ENCODE measurements at places on chromosomes 5 and 9. TPM values are rescaled to one million over a fixed set of nuclear protein-coding genes. Genes with fewer than 3 reads are reported as not detected.

The C8G gene
- not detected for total RNA-seq

DNA sequence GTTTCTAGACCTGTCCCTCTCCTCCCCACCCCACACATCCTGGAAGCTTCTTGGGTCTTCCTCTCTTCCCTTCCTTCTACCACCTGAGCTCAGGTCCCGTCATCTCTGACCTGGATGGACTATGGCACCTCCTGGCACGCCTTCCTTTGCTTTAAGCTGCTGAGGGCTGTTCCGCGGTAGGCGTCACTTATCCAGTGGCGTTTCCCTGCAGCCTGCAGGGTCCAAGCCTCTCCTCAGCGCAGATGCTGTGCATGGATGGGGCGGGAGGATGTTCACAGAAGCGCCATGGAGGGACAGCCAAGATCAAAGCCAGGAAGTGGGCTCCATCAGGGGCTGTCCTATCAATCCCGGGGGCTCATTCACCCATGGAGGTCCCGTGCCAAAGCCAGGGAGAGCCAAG is 23.8 kb upstream of the CNOT6 start:
- DNase-seq = no peak

GRCh38 chr5:101728933-101729332 is 567.2 kb downstream of the SLCO4C1 start:
- no peak for DNase-seq

DNA sequence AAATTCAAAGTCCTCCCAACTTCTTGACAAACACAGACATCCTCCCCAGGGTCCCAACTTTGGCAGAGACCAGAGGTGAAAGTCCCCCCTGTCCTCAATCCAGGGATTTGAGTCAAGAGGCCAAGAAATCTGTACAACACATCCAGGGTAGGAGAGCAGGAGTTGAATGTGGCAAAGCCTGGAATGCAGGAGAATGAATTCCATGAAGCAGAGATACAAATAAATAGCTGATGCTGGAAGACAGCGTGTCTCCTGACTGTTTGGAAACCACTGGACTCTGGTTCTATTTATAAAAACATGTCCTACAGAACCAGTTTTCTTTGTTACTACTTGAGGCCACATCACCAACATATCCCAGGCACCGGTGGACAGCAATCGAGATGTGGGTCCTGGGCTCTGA is 43.7 kb upstream of the SLIT3 start:
- DNase-seq = no peak

The RASGRF2 gene
- total RNA-seq = 63.8 TPM

GRCh38 chr5:136143312-136143711 is 10.7 kb downstream of the SMAD5 start:
- no peak for DNase-seq

- DNase-seq = no peak
Measured at GRCh38 chr9:34987160-34987901, 2.2 kb upstream of the DNAJB5 start.

DNA sequence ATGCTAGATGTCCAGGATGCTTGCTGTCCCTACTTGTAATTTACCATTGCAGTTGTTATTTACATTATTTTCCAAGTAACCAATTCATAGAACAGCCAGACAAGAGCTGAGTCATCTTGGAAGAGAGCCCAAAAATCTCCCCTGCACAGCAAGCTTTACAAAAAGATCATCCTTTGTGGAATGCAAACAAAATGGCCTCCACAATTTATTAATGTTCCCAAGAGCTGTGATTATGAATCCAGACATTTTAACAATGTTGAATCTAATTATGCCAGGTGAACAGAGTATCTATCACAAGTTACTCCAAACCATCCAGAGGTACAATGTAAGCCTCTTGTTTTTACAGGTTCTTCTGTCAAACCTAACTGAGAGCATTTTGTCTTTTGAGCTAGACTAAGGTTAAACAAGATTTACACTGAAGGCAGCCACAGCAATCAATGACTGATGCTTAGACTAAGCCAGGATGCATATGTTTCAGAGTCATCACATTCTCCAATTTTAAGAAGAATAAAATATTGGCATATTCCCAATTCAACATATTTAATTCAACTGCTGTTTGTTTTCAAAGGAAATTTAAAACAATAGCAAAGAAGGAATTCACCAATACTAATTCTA is 95.3 kb upstream of the SLC12A2 start:
- no peak for DNase-seq

DNA sequence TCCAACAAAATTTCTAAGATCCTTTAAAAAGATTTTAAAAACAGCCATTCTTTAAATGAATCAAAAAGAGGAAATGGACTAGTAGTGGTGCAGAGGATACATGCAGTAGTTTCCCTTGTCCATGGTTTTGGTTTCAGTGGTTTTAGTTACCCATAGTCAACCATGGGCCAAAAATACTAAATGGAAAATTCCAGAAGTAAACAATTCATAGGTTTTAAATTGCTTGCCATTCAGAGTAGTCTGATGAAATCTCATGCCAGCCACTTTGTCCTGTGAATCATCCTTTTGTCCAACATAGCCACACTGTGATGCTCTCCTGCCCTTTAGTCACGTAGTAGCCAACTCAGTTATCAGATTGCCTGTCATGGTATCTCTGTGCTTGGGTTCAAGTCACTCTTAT is 286.1 kb downstream of the ANXA1 start:
- DNase-seq = no peak

DNA sequence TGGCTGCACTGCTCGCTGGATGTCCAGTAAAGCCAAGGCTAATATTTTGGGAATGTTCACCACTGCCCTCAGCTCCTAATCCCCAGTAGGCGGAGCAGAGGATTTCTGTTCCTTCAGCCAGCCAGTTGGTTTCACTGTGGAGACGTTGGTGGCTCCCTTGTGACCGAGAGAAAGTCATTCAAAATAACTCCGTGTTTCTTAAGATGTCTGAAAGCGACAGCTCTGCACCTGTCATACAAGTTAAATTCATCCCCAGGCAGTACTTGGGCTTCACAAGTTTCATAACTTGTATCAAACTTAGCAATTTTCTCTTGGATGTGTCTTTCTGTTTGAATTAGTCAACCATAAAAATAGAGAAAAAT is 382 bp upstream of the CDKN2B start:
- DNase-seq = no peak

The PCDHA9 gene
- total RNA-seq = 0.45 TPM

GRCh38 chr5:64514612-64515011 is 8.8 kb downstream of the RGS7BP start:
- DNase-seq = no peak

The C9 gene
- total RNA-seq = not detected

GRCh38 chr9:85225180-85225579 is 516.6 kb downstream of the AGTPBP1 start:
- DNase-seq = no peak

The ZCCHC10 gene
- total RNA-seq = 15.0 TPM

- DNase-seq = no peak
Measured at GRCh38 chr9:27337833-27338526, 41.0 kb upstream of the EQTN start.

- no peak for DNase-seq
Measured at GRCh38 chr5:142421228-142421617, 96.4 kb upstream of the SPRY4 start.

- DNase-seq = no peak
Measured at GRCh38 chr9:81819155-81819554, 109.1 kb upstream of the SPATA31D4 start.

DNA sequence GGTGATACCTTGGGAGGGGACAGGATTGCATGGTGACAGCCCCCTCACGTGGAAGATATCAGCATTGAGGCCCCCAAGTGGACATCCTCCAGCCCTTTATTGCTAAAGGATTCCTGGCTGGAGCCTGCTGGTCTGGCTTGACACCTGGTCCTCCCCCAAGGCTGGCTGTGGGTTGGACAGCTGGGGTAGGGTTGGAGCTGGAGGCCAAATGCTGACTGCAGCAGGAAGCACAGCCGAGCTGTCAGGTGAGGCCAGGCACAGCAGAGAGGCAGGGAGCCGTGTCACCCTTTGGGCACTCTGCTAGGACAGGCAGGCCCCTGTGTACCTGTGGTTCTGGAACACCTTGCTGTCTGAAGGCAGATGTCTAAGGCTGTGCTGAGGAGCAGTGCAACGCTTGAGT is 2.2 kb downstream of the CACFD1 start:
- DNase-seq = no peak

The TMEM174 gene
- total RNA-seq = not detected

The GDA gene
- 2.4 TPM for total RNA-seq

DNA sequence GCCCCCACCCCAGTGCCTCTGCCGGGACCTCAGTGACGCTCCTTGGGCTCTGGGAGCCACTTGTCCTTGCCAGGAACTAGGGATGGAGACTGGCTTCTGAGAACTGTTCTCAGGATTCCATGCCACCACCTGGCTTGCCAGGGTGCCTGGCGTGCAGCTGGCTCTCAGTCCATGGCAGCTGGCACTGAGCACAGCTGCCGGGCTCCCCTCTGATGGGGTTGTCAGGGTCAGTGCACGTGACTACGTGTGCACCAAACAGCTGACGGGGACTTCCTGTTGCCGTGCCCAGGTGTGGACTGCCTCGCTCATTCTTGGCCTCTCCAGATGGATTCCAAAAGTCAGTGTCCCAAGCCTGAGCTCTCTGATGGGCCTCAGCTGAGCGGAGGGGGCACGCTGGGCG is 9.4 kb downstream of the KCNT1 start:
- no peak for DNase-seq

DNA sequence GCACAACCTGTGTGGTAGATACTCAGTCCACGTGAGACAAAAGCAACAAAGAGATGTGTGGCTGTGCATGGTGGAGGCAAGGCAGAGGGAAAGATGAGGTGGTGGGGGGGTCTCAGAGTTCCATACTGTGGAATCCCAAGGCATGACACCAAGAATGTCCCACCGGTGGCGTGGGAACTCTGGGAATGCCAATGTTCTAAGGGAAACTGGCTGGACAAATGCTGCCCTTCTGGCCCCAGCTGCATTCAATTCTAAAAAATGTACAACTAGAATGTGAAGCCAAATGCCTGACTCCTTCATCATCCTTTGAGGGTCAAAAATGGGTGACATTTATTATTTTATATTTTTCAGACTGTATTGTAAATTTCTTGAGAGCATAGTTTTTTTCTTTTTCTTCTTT is 58.2 kb upstream of the EQTN start:
- DNase-seq = no peak

The WDR70 gene
- total RNA-seq = 43.7 TPM

DNA sequence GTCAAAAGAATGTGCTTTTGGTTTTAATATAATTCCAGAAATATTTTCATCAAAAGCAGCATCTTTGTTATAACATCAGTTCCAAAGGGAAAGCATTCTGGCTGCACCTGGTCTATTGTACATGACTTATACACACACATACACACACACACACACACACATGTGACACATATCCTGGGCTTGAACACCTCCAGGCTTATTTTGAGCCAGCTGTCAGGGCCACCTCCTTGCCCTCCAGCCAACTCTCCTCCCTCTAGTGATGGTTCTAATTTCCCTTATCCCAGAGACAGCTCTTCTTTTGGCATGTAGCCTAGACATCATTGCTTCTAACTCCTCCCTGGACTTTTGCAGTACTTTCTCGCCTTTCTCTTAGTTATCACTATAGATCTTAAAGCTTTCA is 115.0 kb downstream of the PIK3R1 start:
- DNase-seq = no peak

- no peak for DNase-seq
Measured at GRCh38 chr9:22700171-22700570, 253.5 kb downstream of the DMRTA1 start.

- no peak for DNase-seq
Measured at GRCh38 chr5:141657937-141658545, 6.8 kb upstream of the FCHSD1 start.

- DNase-seq = no peak
Measured at GRCh38 chr9:5646116-5646515, 17.2 kb downstream of the RIC1 start.

The PCDHGA1 gene
- total RNA-seq = 1.4 TPM

GRCh38 chr9:93467462-93467861 is 14.1 kb upstream of the FAM120AOS start:
- no peak for DNase-seq

GRCh38 chr9:23829580-23830475 is 3.8 kb upstream of the ELAVL2 start:
- no peak for DNase-seq

DNA sequence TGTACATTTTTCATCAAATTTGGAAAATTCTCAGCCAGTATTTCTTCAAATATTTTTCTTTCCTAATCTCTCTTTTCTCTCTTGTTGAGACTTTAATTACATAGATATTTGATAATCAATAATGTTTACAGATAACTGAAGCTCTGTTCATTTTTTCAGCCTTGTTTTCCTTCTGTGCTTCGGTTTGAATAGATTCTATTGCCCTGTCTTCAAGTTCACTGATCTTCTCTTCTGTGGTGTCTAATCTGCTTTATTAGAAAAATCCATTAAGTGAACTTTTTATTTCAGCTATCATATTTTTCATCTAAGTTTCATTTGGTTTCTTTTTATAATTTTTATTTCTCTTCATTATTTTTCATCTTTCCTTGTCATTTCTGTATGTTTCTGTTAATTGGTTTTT is 54.1 kb downstream of the AMBP start:
- no peak for DNase-seq

- no peak for DNase-seq
Measured at GRCh38 chr5:103532086-103532734, 30.4 kb downstream of the NUDT12 start.

The EFNA5 gene
- total RNA-seq = 18.5 TPM

DNA sequence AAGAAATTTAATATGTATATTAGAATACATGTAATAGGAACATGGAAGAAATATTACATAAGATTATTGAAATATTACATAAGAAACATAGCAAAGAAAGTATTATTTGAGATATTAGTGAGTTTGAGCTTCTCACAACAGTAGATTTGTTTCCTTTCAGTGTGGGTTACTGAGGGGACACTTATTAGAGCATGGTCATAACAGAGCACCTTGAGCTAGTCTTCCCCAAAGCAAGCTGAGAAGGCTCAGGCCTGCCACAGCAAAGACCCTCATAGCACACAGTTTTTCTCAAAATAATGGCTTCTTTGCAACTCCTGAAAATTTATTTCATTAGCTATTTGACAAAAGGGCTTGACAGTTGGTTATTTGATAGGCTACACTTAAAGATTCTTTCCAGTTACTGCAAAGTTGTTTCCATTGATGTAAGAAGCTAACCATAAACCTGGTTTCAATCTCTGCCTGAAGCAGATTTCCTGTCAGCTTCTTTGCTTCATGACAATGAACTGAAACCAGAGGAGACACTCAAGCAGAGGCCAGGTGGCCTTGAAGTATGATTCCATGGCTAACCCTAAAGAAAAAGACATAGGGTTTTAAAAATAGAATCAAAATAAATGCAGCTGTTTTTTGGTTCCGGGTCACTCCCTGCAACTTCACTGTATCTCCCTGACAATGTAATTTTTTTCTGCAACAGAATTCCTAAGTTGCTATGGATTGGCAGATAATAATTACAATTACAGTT is 68.6 kb downstream of the ERMP1 start:
- no peak for DNase-seq

- DNase-seq = peak; percentile 86
Measured at GRCh38 chr5:150486402-150487198, 21.3 kb upstream of the NDST1 start.

DNA sequence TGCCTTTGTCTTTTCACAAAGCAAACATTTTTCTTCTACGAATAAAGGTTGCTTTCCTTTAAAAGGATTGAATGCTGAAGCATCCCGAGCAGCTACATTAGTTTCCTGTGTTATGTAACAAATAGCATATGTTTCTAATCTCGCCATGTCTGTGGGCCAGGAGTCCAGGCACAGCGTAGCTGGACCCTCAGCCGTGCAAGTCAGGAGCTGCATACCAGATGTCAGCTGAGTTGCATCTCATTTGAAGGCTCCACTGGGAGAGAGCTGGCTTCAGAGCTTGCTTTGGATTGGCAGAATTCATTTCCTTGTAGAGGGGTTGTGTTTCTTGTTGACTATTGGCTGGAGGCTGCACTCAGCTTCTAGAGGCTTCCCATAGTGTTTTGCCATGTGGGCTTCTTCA is 16.0 kb upstream of the GOLPH3 start:
- peak; percentile 67 for DNase-seq

All from sciatic nerve (tissue), 2 donors.